ENCODE measurements at places on chromosomes 11 and 22.

GRCh38 chr11:30411383-30411782 lies 88.5 kb downstream of the ARL14EP start:
- DNase-seq = no peak

GRCh38 chr11:65206441-65206841 lies 24.7 kb downstream of the CAPN1 start:
- no peak for DNase-seq

- DNase-seq = no peak
Observed at GRCh38 chr22:28052825-28053269, 133.8 kb upstream of the PITPNB start.

DNA sequence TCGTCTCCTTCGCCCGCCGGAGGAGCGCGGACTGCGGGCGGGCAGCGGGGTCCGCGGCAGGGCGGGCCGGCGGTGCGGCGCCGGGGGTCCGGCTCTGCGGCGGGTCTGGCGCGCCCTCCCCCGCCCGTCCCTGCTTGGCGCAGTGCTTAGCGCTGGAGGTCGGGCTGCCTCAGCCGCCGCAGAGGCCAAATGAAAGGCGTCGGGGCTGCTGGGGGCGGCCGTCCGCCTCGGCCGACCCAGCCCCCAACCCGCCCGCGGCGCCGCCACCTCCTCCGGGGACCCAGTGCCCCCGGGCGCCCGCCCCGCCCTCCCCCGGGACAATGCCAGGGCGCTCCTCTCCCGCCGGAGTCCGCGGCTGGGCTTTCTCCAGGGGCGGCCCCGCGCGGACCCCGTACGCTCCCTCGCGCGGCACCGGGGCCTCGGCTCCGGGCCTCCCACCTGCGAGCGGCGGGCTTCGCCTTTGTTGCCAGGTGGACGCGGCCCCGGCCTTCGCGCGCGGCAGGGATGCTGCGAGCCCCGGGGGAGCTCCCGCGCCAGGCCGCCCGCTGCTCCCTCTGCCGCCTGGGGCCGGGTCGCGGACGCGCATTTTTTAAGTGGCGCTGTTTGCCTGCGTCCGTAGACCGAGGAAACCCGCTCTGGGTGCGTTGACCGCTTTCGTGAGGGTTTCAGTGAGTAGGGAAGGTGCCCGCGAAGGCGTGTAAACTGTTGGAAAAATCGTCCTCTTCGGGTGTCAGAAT lies 583 bp downstream of the APLP2 start:
- DNase-seq = peak; percentile 32

GRCh38 chr11:120652705-120653335 lies 141.3 kb downstream of the GRIK4 start:
- DNase-seq = no peak

- DNase-seq = no peak
Observed at GRCh38 chr11:57134284-57134683, 47.5 kb upstream of the LRRC55 start.

DNA sequence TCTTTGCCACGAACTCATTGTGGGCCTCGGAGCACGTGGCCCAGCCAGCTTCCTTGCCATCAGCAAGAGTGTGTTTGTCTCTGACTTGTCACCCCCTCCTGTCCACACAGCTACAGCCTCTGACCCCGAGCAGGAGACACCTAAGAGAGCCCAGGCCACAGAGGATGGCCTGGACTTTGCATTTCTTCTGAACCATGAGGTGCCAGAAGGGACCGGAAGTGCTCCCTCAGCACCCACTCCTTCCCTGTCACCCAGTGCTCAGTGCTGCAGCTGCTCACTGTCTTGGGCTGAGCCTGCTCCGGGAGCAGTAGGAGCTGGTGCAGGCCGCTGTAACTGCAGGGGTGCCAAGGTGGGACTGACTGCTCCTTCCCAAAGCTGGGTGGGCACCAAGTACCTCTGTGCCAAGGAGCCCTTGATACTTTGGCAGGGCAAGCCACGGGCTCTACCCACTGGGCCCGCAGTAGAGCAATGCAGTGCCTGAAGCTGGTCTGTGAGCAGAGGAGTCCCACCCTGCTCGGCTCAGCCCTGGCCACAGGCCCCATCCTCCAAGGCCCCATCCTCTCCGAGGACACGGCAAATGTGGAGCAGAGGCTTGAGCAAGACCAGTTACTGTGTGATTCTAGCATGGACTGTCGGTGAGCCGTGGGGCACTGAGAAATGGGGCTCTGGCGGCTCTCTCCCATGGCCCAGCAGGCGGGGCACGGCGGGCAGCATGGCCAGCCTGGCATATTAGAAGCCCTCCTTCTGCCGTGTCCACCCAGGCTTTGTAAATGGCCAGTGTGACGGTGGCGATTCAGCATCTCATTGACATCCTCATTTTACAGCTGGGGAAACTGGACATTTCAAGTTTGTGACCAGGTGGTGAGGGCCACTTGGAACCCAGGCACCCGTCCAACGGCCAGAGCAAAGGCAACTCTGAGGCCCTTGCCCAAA lies 6.3 kb downstream of the GRK2 start:
- DNase-seq = no peak

GRCh38 chr11:115249061-115249578 lies 255.1 kb downstream of the CADM1 start:
- DNase-seq = no peak

- DNase-seq = no peak
Observed at GRCh38 chr11:14350215-14350614, 8.8 kb downstream of the RRAS2 start.

- no peak for DNase-seq
Observed at GRCh38 chr11:120883404-120884080, 140.4 kb upstream of the TBCEL start.

DNA sequence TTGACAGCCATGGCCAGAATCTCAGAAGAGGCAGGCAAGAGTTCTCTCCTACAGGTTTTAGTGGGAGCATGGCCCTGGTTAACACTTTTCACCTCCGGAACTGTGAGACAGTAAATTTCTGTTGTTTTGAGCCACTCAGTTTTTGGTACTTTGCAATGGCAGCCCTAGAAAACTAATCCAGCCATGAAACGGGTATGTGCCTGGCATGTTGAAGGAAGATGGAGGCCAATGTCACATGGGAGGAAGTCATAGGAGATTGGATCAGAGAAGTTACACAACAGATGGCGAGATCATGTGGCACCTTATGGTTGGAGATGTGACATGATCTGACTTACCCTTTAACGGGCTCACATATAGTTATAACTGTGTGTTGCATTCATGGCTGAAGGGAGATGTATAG lies 63.2 kb upstream of the EED start:
- DNase-seq = no peak

DNA sequence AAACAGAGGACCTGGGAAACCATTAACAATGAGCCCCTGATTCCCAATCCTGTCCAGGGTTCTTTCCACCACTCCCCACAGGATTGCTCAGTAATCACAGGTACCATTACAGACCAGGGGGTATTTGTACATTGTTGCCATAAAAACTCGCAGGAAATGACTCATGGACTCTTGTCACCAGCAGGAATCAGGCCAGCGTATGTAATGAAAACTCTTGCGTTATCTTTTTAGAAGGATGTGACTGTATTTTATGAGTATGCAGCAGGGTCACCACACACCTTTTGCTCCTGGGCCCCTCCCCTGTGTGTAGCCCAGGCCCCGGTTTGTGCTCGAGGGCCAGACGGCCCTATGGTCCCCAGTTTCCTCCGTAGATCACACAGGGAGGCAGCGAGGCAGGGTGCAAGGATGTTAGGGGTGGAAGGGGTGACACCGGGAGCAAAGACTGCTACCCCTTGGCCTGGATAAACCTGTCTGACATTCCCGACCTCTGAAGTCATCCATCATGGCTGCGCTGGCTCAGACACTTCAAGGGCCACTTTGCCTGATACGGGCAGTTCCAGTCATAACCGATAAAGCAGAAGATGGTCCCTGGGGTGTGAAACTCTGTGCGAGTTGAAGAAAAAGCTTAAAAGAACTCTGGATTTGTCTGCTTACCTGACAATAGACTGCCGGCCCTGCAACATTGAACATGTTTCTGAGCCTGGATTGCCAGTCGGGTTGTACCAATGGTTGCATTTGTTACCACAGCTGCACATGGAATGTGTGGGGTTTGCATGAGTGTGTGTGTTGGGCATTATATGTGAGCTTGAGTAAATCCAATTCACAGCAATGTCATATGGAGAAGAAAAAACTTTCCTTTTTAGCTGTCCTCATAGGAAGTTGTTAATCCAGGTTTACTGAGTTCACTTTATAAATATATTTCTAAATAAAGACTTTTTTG lies 56.9 kb downstream of the MICAL2 start:
- DNase-seq = peak; percentile 20

GRCh38 chr11:19646921-19647320 lies 65.7 kb upstream of the NAV2 start:
- DNase-seq = no peak
